ENCODE measurements at places on chromosomes 2 and 18.
A peak's percentile ranks its signal among the peaks of the same experiment; 100 is the strongest.

- no peak for DNase-seq
These were observed 157.3 kb downstream of the CDCA7 start for GRCh38 chr2:173511942-173512341.

DNA sequence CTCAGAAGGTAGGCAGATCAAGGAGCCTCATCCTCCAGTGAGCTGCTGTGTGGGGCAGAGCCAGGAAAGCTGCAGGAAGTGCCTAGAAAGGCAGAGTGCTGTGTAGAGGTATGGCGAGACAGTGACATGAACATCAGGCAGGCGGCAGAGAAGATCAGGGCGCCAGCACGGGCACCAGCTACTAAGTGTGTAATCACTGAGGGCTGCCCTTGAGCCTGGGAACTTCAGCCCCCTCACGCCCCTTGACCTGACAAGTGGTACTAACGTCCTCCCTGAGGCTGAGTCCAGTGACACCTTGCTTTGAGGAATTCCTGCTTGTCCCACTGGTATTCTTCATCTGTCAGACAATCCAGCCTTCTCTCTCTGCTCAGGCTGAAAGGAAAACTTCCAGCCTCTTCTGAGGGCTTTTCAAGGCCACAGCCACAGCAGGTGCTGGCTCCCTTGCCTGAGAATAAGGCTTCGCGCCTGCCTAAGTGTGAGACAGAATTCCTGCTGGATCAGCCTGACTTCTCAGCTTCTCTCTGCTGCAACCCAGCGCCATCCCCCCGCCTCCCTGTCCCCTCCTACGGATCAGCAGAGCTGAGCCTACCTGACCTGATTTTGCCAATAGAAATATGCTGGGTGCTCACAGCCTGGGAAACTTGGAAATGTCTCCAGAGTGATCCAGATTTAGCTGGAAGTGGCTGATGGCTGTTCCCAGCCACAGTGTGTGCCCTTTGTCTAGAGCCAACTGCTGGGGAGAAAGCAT is 148.0 kb downstream of the SMAD7 start:
- DNase-seq = no peak

GRCh38 chr2:217756375-217757107 is 246.3 kb downstream of the TNS1 start:
- no peak for DNase-seq

DNA sequence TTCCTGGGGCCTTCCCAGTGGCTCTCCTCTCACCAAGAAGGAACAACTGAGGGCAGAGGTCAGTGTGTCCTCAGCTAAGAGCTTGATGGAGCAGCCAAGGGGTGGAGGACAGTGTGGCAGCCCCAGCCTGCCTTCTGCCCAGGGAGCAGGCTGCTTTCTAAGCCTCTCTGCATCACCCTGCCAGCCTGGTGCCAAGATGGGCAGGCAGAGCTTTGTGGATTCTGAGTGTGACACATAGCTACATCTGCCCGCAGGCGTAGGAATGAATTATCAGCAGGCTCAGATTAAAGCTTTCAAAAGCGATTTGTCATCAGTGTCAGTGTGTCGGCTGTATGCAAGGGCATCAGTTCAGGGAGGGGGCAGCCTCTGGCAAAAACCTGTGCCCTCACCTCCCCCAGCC is 8.7 kb downstream of the MAL start:
- DNase-seq = no peak

DNA sequence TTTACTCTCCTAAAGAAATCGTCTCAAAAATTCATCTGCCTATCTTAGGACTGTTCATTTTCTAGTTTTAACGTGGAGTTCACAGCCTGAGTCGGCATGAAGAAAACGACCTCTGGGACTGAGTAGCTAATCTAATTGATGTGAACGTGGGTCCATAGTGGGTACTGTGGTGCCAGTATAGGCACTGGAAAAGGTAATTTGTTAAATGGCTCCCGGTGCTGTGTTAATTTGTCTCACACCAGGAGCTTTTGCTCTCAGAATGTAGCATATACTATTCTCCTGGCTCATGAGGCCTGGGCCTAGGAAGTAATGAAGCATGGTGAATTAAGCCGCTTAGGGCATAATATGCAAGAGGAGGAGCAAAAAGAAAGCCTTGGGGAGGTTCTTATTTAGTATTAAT is 414.4 kb upstream of the NXPH2 start:
- no peak for DNase-seq

- no peak for DNase-seq
These were observed 42.5 kb upstream of the ZNF519 start for GRCh38 chr18:14174706-14175085.

GRCh38 chr2:219278655-219279150 is 463 bp upstream of the DNAJB2 start:
- no peak for DNase-seq

DNA sequence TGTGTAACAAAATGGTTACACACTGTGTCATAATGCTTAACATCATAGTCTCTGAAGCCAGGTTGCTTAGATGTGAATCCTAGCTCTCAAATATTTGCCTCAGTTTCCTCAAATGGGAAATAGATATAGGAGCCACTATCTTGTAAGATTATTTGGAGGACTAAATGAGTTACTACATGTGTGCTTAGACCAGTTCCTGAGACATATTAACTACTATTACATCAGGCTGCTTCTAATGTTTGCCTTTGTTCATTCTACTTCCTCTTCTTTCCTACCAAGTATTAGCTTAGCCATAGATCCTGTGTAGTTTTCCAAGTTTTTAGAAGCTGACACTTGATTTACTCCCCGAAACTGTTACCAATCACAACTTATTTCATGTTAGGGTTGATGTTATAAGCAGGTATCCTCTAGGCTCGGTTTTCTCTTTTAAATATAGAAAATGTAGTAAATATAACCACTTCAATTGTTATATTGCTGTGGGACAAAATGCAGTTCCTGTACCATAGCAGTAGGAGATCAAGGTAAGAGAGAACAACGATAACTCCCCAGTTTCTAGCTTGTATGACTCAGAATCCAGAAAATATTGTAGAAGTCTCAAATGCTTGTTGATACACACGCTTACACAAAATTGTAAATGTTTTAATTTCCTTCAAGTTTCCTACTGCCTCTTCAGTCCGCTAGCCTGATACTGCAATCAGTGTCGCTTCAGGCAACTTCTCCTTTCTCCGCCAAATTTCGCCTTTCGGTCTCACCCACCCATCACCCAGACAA is 751 bp upstream of the DNAJC10 start:
- peak; percentile 1 for DNase-seq

- no peak for DNase-seq
These were observed 19.0 kb upstream of the TMEM247 start for GRCh38 chr2:46460241-46460921.

DNA sequence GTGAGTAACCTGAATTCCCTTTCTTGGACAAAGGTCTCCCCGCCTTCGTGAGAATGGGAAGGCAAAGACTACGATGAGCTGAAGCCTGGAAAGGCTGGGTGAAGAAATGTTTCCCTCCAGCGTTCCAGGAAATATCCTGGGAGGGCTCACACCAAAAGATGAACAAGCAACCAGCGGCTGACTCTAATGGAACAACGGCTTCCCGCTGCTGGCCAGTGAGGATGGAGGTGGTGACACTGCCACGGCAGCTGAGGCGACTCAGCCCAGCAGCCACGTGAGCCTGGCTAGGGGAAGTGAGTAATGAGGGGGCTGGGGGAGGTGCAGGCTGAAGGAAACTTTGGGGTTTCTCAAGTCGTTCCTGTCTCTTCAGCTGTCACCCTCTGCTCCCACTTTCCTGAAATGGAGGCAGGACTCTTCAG is 105.0 kb upstream of the SMAD7 start:
- DNase-seq = no peak

DNA sequence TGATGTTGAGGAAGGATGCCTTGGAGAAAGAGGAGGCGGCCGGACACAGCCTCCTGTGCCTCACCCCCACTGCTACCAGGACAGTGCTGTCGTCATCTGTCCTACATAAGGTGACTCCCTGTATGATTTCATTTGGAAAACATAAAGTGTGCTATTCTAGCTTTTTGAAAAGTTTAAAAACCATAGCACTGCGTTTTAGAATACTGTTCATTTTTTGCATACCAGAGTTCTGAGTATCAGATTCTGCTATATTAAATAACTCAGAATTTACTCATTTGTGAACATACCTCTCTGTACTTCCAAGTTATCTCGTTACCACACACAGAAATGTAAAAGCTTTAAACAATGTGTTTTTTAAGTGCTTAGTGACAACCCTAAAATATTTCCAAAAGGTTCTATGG is 302.9 kb downstream of the LRRTM1 start:
- no peak for DNase-seq

- no peak for DNase-seq
These were observed 21.1 kb downstream of the RHOB start for GRCh38 chr2:20467789-20468548.

- DNase-seq = no peak
These were observed 24.7 kb downstream of the COPS7B start for GRCh38 chr2:231810905-231811304.

GRCh38 chr2:234632527-234633391 is 135.9 kb upstream of the ARL4C start:
- DNase-seq = peak; percentile 92

GRCh38 chr2:44615950-44616518 is 254.3 kb downstream of the CAMKMT start:
- no peak for DNase-seq

DNA sequence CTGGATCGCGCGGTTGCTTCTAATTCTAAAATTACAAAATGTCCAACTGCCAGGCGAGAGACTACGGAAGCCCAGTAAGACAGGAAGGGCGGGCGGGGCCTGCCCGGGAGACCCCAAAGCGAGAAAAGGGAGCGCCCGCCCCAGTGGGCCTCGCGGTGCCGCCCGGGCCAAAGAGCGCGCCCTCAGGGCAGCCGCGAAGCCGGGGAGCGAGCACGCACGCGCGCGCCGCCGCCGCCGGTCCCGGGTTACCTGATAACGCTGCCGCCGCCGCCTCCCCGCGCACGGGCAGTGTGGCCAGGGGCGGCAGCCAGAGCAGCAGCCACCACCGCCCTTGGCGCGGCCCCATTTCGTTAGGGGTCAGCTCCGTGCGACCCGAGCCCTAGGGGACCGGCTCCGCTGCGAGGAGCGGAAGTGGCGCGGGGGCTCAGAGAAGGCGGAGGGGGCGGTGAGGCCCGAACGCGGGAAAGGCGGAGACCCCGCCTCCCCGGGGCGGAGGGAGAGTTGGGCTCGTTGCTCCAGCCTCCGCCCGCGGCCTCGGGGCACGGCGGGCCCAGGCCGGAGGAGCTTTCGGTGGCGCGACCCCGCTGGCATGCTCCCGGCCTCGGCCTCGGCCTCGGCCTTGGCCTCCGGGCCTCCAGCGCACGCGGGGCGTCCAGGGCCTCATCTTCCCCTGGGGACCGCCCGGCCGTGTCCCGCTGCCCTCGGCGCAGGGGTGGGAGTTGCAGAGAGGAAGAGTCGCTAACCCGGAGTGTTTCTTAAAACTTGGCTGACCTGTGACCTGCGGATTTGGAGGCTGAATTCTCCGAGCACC is at the start of gene NEMP2:
Gene NEMP2 (minus strand): TSS at position 413 of the 811 bp plus-strand sequence. CDS start 67 bp downstream, at position 346.
- no peak for DNase-seq

DNA sequence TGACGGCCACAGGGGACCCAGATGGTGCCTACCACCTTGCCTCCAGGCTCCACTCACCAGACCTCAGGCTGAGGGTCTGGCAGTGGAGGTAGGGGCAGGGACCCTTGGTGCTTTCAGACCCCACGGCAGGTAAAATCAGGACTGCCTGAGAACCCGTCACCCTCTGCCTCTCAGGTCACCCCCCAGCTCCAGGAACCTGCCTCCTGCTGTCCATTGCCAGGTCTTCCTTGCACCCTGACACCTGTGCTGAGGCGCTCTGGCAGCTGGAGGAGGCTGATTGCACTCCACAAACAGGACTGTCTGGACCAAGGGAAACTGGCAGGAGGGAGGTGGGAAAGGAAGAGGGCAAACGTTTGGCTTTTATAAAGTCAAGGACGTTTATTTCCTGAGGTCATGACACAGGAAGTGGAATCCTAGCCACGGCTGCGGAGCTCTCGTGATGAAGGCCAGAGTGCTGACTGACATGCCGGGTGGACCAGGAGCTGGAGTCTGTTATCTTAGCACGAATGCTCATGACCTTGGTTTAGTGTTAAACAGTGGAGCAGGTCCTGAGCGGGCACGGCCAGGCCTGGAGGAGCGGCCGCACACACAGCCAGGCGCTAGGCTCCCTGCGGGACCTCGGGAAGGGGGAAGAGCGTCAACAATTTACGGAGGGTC is 40.5 kb downstream of the ANO7 start:
- DNase-seq = no peak

DNA sequence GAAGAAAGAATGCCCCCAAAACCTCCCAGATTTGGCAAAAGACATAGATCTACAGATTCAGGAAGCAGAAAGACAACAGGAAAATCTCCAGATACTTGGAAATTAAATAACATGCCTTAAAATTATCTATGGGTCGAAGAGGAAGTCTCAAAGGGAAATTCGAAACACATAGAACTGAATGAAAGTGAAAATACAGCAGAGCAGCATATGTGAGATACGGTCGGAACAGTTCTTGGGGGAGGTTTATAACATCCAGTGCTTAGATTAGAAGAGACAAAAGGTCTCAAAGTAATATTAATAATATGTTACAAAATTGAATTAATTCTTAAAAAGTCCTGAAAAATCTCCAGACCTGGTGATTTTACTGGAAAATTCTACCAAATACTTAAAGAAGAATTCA is 14.3 kb downstream of the KCNG2 start:
- DNase-seq = no peak

DNA sequence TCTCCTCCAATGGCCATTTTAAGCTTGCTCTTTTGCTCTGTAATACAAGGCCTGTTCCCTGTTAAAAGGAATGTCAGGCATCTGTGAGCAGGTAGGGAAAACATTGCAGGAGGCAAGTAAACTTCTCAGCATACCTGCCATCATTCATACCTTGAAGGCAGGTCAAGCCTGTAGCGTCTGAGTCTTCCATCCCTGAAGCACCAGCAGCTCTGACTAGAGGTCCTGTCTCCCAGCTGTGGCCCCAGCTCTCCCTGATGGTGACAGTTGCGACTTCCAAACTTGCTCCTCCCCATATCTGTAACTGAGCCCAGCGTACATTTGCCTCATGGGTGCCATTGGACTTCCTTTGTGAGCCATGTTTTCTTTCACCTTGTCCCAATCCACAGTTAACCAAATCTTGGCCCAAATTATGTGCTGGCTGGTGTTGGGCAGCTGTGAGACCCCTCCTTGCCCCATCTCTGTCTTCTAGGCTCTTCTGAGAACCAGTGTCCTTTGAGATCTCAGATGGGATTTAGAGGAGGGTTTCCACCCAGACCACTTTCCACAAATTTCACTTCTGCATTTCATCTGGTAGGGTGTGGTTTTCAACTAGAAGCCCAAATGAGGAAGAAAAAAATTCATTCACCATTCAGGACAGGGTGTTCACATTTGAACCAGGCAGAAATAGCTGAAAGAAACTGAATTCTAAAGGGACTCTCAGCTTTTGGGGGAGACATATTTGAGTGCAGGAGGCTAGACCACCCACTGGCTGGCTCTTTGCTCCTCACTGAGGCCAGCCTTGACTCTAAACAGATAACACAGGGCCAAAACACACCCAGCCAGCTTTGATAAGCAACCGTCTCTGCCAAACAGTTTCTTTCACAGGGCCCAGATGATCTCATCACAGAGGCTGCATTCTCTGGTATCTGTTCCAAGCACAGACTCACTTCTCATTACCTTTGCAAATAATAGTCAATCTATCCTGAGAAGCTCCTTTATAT is 66.4 kb upstream of the MSH2 start:
- no peak for DNase-seq

- no peak for DNase-seq
These were observed 5.4 kb downstream of the ALPG start for GRCh38 chr2:232411901-232412629.

GRCh38 chr2:241815477-241816430 is 6.8 kb downstream of the NEU4 start:
- DNase-seq = no peak

- no peak for DNase-seq
These were observed 86.9 kb downstream of the MCFD2 start for GRCh38 chr2:46828491-46829230.
